Right atrium auricular region (tissue), 2 donors: ENCODE measurements at places on chromosomes 7 and 10.

DNA sequence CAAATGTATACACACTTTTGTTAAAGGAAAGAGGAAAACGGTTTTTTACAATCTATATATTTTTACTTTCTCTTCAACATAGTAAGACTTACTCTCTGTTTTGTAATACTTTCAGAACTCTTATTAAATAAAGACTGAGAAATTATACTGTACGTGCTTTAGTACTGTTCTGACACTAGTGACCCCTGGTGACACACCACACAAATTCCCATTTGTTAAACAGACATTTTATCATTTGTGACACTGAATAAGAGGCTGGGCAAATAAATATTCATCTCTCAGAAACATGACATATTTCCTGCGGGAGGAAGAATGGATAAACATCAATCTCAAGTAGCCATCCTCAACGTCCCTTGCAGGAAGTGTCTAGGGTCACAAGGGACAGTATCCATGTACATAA, 68.9 kb upstream of the ZNF33B start:
- DNase-seq: no peak

DNA sequence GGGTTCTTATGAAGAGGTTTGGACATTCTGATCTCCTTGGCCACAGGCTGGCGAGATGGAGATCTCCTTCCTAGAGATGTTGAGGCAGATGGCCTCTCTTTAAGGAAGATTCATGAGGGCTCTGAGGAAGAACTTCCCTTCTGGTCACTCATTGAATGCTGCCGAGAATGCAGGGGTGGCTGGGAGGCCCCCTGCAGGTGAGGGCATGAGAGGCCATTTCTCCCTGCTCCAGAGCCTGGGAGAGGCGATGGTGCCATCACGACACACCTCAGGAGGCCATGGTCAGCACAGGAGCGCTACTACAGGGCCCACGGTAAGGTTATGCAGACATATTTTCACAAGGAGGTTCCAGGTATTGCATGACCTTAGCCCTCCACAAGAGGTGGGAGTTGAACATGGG, 40.2 kb downstream of the CXCL12 start:
- no peak for DNase-seq

- no peak for DNase-seq
These were observed 403.7 kb upstream of the ZMIZ1 start for GRCh38 chr10:78664929-78665553.

DNA sequence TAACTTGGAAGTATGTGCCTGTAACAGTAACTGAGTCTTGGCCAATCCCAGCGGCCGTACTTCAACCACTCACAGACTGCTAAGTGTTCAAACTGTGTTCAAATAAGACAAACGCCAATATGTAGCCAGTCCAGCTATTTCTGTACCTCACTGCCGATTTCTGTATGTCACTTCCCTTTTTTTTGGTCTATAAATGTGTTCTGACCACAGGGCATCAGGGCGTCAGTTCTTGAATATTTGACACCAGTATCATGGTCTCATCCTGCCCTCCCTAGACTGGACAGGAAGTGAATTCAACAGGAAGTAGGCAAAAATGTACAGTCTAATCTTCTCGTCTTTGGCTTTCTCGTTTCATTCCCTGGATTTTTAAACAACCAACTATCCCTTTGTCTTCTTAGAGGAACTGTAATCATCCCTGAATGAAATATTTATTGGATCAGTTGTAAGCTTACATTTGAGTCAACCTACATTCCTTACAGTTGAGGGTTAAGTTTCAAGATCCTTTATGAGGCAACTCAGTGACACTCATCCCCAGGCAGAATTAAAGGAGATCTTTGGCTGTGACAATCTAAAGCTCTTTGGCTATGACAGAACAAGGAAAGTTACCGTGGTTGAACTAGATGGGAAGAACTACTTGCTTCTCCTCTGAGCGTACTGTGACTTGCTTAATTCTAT, 232.7 kb downstream of the NSUN6 start:
- DNase-seq: no peak
